ENCODE measurements at places on chromosomes 7 and 10.

DNA sequence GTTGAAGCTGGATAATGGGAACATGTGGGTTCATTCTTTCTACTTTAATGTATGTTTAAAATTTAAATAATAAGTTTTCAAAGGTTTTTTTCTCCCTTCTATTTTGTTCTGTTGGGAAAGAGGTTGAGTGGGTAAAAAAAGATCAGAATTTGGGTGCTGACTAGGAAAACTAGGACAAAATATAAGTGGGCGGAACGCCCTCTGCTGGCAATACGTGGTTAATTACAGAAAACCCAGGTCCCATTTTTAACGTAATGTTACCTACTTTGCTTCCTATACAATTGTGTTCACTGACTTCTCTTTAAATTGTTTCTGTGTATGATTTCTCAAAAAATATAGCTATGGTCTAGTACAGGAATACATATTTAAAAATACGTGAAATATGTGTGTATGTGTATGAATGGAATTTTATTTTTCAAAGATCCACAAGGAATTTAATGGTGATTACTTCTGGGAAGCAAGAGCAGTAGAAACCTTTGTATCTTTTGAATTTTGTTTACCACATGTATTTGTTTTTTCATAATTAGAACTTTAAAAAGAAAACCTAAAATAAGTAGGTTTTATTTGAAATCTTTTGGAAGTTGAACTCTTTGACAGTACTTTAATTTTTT is 8.7 kb downstream of the ECD start:
- DNase-seq, result peak; percentile 33

GRCh38 chr10:78616125-78616695 is 452.6 kb upstream of the ZMIZ1 start:
- DNase-seq, result no peak

- no peak for DNase-seq
These were observed 4.7 kb downstream of the ADAMTS14 start for GRCh38 chr10:70677016-70677415.

- DNase-seq, result no peak
These were observed 169.9 kb upstream of the RNF32 start for GRCh38 chr7:156470399-156471320.

GRCh38 chr10:69914398-69915214 is 112.9 kb downstream of the COL13A1 start:
- peak; percentile 71 for DNase-seq

GRCh38 chr7:127968547-127968946 is 62.7 kb downstream of the LRRC4 start:
- DNase-seq, result no peak
